ENCODE measurements at places on chromosomes 1 and 21.

- peak; percentile 28 for DNase-seq
Measured at GRCh38 chr1:108708691-108709660, 3.7 kb upstream of the FNDC7 start.

DNA sequence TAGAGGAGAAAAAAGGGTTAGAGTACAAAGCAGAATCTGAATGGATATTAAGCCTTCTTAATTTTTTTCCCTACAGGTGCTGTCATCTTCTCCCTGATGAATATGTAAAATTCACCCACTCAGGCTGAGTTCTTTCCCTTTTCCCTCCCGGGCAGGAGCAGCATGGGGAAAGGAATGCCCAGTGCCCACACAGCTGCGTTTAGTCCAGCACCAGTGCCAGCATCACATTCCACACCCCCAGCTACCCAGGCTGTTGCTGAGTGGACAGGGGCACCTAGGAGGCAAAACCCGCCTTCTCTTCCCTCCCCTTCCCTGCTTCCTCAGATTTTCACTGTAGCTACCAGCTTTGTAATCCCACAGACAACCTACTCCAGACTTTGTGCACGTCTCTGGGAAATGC, 3.4 kb upstream of the CADM3 start:
- DNase-seq: no peak

GRCh38 chr1:241396747-241397681, 40.0 kb upstream of the RGS7 start:
- DNase-seq: no peak

DNA sequence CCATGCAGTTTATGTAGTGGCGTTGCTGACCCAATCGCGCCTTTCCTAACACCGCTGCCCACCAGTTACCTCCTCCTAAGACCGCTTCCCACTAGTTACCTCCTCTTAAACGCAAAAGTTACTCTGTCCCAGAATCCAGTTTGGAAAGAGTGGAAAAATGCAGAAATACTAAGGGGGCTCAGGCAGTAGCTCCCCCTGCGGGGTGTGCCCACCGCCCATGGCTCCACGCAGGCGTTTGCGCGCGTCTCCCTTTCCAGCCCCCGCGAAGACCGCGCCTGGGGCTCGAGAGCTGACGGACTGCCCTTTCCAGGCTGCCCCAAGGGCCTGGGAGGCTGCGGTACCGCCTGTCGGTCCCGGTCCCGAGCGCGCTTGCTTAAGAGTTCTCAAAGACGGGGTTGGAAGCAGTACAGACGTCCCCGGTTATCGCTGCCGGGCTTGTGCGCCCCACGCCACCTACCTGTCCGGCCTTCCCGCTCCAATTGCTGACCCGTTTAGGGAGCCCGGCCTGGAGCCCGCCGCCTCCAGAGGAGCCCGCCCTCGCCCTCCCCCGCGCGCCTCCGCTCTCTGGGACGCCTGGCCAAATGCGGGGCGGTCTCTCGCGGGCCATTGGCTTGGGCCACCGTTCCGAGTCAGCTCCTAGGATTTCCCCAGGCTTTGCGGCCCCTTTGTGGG, 414.1 kb upstream of the ESRRG start:
- DNase-seq: no peak

GRCh38 chr1:88783145-88783544, 99.1 kb downstream of the PKN2 start:
- no peak for DNase-seq

Data from stimulated activated CD4-positive, alpha-beta T cell treated with anti-CD3 and anti-CD28 coated beads, TNF-alpha, amount 100 ng/mL, for 48 hours (primary cell).